BE2C (cell line): ENCODE measurements at places on chromosomes 6 and 20.

- DNase-seq = no peak
Observed at GRCh38 chr20:47568019-47568418, 66.3 kb downstream of the NCOA3 start.

GRCh38 chr20:20463933-20464374 is 96.0 kb downstream of the INSM1 start:
- no peak for DNase-seq

- no peak for DNase-seq
Observed at GRCh38 chr20:51419231-51419630, 123.3 kb downstream of the NFATC2 start.

- DNase-seq = no peak
Observed at GRCh38 chr6:107780226-107780625, 43.9 kb downstream of the SCML4 start.

GRCh38 chr6:13715444-13715883 is 3.8 kb upstream of the RANBP9 start:
- no peak for DNase-seq

GRCh38 chr20:42544926-42545325 is 644.8 kb downstream of the PTPRT start:
- no peak for DNase-seq

GRCh38 chr6:51323056-51323455 is 504.4 kb downstream of the TFAP2B start:
- DNase-seq = no peak

DNA sequence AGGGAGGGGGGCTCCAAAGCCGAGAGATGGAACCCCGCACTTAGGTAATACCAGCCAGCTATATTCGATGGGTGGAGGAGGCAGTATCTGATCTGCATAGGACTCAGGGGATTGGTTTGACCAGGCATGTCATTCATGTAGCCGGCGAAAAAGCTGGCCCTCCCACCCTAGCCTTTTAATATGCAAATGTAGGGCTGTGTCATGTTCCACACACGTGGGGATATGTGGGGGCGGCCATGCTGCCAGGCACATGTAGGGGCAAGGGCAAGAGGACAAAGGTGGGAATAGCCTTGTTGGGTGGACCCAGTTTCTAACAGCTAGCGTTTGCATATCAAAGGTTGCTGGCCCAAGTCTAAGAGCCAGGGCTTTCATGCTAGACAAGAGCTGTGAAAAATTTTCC is 39.1 kb upstream of the DDR1 start:
- peak; percentile 48 for DNase-seq

DNA sequence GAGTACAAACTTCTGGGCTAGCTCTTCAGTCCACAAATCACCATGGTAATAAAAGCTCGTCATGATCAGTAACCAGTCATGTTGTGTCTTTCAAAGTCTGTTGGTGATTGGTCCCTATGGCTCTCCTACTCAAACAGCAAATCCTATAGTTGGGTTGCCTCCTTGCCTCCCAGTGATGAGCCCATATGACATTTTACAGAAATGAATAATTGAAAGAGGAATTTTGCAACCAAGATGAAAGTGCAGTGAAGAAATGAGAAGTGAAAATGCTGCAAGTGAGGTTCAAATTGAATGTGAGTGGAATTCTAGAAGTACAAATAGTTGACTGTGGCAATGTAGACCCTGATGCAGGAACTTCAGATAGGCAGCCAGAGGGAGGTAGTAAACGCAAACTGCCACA is 5.1 kb upstream of the SIRPD start:
- DNase-seq = no peak

GRCh38 chr20:9686455-9686854 is 152.4 kb downstream of the PAK5 start:
- no peak for DNase-seq

GRCh38 chr6:17721671-17722070 is 14.9 kb upstream of the NUP153 start:
- no peak for DNase-seq

DNA sequence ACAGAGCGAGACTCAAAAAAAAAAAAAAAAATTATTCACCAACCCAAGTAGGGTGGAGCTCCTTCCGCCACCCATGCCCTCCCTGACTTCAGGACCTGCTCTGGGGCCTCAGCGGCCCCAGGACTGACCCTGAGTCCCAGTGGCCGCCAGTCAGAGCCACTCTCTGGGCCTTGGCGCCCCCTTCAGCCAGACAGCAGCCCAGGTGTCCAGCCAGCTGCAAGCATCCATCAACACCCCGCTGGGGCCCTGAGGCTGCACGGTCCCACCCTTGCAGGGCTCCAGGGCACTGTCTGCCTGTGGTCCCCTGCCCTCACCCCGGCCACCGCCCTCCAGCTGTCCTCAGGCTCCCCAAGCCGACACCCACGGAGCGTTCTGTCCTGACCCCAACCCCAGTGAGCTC is 11.4 kb upstream of the KCNQ2 start:
- DNase-seq = peak; percentile 50

GRCh38 chr6:33856655-33857054 is 52.9 kb upstream of the MLN start:
- no peak for DNase-seq

DNA sequence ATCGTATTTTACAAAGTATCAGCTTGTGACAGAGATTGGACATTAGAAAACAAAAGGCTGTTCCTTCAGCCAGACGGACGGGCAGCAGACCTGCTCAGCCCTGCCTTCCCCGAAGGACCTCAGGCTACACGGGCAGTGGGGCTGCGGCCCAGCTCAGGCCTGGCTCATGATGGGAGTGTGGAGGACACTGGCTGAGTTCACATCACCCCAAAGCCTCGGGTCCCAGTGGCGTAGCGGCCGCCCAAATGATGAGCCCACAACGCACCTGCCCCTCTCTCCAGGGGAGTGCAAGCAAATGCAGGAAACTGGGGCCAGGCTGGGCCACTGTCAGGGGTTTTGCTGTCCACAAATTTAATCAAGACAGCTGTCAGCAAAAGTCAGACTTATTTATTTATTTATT is 356.8 kb downstream of the TAF4 start:
- DNase-seq = no peak

- no peak for DNase-seq
Observed at GRCh38 chr6:97085772-97086171, 161.2 kb downstream of the KLHL32 start.
